ENCODE measurements at places on chromosomes 4 and X.

DNA sequence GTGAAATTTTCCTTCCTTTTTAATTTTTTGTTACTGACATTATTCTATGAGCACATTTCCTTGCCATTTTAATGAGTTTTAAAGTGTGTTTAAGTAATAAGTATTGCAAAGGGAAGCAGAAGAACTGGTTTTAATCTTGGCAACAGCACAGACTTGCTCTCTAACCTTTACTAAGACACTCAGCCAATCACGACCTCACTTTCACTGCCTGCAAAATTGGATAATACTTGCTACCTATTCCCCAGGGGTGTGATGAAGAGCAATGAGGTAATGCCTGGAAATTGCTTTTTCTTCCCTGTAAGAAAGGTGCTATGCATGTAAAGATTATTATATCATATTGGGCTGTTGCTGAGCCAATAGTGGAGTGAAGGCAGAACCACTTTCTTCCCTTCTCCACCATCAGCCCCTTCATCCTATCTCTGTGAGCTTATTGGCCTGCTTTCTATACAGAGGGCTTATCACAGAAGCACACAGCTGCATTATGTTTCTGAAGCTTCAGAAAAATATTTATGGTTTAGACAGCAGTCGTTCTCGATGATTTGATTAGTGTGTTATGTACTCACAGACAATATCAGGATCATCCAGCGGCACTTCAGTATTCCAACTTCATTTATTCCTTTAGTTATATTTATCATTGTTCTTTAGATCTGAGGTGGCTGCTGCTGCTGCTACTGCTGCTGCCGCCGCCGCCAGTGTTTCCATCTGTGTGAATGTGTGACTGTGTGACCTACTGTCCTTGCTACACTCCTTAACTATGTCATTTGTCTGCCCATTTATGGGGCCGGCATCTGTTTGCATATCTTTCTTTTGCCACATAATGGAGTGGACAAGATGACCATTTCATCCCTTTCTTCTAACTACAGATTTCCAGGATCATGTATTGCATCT, 255.1 kb downstream of the C4orf33 start:
- DNase-seq = no peak

- DNase-seq = no peak
These were observed 19.2 kb upstream of the PHEX start for GRCh38 chrX:22012931-22013330.

DNA sequence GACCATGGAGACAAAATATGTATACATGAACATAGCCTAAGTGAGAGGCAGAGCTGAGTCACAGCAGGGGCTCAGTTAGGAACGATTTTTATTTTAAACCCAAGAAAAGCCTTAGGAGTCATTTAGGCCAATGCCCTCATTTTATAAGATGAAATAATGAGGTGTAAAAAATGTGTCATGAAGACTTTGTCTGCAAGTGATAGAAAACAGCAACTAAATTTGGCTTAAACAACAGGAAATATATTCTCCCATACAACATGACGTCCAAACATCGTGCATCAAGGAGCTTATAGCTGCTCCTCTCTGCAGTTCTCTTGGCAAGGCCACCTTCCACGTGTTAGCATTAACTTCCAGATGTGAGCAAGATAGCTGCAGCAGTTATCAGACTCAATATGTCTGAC, 16.8 kb downstream of the SCFD2 start:
- no peak for DNase-seq

DNA sequence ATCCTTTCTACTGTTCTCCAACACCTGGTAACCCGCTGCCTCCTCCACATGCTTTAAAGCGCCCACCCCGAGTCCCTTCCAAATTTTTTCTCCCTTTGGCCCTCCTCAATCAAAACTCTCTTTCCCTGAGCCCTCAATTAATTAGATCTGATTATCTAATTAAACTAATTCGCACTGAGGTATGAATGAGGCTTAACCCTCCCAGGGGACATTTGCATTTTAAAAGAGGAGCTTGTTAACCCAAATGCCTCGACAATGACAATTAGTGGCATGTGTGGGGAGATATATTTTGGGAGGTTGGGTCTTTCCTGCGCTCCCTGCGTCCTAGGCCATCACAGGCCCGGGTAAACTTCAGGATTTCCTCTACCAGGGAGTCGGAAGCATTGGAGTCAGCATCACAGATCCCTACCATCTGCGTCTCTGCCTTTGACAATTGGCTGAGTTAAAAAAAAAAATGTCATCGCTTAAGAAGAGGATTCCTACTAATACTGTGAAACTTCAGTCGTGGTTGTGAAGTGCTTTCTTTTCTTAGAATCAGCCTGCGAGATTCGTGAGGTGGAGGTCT, 50.6 kb downstream of the TENM3 start:
- no peak for DNase-seq

GRCh38 chrX:2500091-2500802, 529 bp downstream of the DHRSX start:
- DNase-seq = no peak

GRCh38 chrX:150329868-150330267, 33.2 kb upstream of the MAMLD1 start:
- no peak for DNase-seq

GRCh38 chr4:19005211-19005610, 983.7 kb upstream of the LCORL start:
- no peak for DNase-seq

- no peak for DNase-seq
These were observed 273.1 kb downstream of the DCTD start for GRCh38 chr4:182643801-182644682.

- no peak for DNase-seq
These were observed 185.7 kb downstream of the AFAP1 start for GRCh38 chr4:7753931-7754465.

DNA sequence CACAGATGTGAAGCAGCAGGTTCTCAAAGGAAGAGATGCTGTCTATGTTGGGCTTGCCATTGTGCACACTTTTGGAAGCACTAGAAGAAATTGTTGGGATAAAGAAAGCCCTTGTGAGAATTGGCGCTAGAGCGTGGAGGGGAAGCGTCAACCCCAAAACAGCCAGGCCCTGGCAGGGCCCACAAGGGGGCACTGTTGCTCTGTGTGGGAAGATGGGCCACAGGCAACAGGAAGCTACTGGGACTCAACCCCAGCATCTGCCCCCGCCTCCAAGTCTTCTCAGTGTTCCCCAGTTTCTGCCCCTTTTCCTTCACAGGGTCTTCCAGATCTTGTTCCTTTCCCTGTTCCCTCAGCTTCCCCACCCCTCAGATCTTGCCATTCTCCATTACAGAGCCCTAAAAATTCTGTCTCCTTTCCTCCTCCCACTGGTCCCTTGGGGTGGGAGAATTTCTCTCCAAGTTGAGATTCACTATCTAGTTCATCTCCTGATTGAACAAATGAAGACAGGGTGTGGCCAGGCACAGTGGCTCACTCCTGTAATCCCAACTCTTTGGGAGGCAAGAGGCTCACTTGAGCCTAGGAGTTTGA, 85.5 kb downstream of the STARD8 start:
- peak; percentile 37 for DNase-seq

GRCh38 chr4:148203056-148203898, 238.9 kb downstream of the NR3C2 start:
- no peak for DNase-seq

GRCh38 chr4:107391630-107392028, 328.4 kb downstream of the PAPSS1 start:
- no peak for DNase-seq

GRCh38 chrX:38982370-38982769, 181.1 kb downstream of the MID1IP1 start:
- no peak for DNase-seq

- DNase-seq = no peak
These were observed 425.2 kb upstream of the FTHL17 start for GRCh38 chrX:31497086-31497485.

GRCh38 chrX:46200413-46200812, 344.8 kb downstream of the ZNF674 start:
- no peak for DNase-seq

DNA sequence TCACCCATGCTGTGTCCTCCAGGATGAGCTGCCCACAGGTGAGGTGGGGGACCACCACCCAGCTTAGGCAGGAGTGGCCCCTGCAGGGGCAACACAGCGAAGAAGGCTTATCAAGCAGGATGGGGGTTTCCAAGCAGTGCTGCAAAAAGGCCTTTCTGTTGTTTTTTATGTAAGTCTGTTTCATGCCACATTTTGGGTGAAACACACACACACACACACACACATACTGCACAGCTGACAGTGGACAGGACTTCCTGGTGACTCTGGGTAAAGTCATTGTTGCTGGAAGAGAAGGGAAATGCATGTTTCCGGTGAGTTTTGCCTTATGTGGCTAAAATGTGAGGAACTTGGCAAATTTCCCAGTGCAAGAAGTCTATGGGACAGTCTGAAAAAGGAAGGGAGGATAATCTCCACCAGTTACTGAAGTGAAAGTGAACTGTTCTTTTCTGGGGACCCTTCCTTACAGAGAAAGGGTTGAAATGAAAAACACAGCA, 119.2 kb downstream of the IRF2 start:
- DNase-seq = no peak

All from activated CD8-positive, alpha-beta memory T cell treated with anti-CD3 and anti-CD28 coated beads for 48 hours (primary cell).